Left ventricle myocardium inferior (tissue), 1 donor: ENCODE measurements at places on chromosomes 11 and 22. TPM values are rescaled to one million over a fixed set of nuclear protein-coding genes. Genes with fewer than 3 reads are reported as not detected.

The NLRP14 gene
- total RNA-seq, result not detected

The CENATAC gene
- total RNA-seq, result 9.7 TPM

The PRODH gene
- total RNA-seq, result 13.3 TPM

The THAP12 gene
- 20.5 TPM for total RNA-seq

The ACR gene
- 0.30 TPM for total RNA-seq

The SLCO2B1 gene
- total RNA-seq, result 22.7 TPM

The CDCA5 gene
- total RNA-seq, result 1.3 TPM

GRCh38 chr22:43142880-43143562 is at the start of gene MCAT:
MCAT (minus strand) TSS chr22:43143398; CDS start chr22:43143348, 50 bp downstream.
- H3K27ac ChIP-seq, result peak within 1 kb of the TSS; percentile 78
- H3K4me1 ChIP-seq, result peaks cover 28% of the 10 kb centered on the region
- peaks cover 31% of the 10 kb centered on the region for H3K36me3 ChIP-seq
- H3K27me3 ChIP-seq, result no peaks in the 10 kb centered on the region
- H3K4me3 ChIP-seq, result peak within 1 kb of the TSS; percentile 99

GRCh38 chr11:128039140-128040021 is 548.0 kb downstream of the ETS1 start:
- H3K36me3 ChIP-seq, result no peaks in the 10 kb centered on the region
- no peak overlapping the region for H3K4me3 ChIP-seq
- DNase-seq, result no peak

GRCh38 chr11:36425561-36426081 is 84.5 kb downstream of the TRAF6 start:
- no peaks in the 10 kb centered on the region for H3K36me3 ChIP-seq
- no peak overlapping the region for H3K4me3 ChIP-seq
- H3K4me1 ChIP-seq, result peaks cover 12% of the 10 kb centered on the region
- H3K27ac ChIP-seq, result no peak overlapping the region
- no peak for DNase-seq

DNA sequence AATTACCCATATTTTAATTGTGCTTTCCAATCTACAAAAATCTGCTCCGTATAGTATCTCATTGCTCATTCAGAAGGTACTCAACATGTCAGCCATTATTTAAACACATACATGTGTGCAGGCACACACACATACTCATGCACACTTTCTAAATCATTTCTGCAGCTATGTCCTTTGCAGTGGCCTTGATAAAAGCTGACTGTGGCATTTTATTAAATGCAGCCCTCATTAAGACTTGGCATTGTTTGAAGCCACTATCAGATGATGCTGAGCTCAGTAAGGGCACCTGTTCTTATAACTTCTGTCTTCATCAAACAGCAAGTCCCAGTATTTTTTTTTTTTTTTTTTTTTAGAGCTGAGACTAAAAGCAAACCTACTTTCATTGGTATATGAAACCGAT is 1071.9 kb upstream of the CCDC90B start:
- no peak overlapping the region for H3K4me3 ChIP-seq
- no peak overlapping the region for H3K27ac ChIP-seq
- no peaks in the 10 kb centered on the region for H3K36me3 ChIP-seq
- no peaks in the 10 kb centered on the region for H3K4me1 ChIP-seq
- H3K27me3 ChIP-seq, result no peaks in the 10 kb centered on the region
- no peak for DNase-seq
